ENCODE measurements at places on chromosomes 12 and 14. TPM values are rescaled to one million over a fixed set of nuclear protein-coding genes. Genes with fewer than 3 reads are reported as not detected.
A peak's percentile ranks its signal among the peaks of the same experiment; 100 is the strongest.

ABCB9 gene
- 3.6 TPM for total RNA-seq

SERPINA12 gene
- not detected for total RNA-seq

DPF3 gene
- 12.2 TPM for total RNA-seq

DNA sequence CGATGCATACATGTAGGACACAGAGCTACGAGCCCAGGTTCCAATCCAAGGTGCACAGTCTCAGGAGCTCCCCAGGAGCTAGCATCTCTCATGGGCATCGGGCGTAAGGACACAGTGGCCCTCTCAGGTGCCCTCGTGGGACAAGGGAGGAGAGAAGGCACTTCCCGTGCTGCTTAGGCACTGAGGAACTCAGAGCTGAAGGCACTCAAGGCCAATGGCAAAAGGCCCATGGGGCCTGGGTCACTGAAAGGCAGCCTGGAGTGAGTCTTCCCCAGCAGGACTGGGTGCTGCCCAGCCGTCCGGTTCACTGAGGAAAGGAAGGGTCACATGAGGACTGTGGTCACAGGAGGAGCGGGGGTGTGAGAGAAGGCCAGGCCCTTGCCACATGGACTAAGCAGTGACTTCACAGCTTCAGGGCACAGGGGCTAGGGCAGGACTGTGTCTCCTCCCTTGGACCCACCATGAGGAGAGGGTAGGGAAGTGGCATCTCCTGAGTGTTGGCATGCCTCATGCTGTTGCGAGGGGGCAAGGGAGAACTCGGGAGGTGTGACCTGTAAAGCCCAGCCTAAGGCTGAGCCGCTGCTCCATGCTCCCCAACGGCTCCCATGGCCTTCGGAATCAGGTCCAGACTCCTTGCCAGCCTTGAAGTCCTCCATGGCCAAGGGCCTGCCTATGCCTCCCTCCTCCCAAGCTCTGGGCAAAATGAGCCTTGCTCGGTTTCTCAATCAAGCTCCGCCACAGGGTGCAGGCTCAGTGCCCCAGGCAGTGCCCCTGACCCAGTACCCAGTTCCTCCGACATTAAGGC lies 51.8 kb downstream of the CHGA start:
- DNase-seq, result no peak

- DNase-seq, result peak; percentile 98
These were observed 107.5 kb upstream of the ATF7IP start for GRCh38 chr12:14257734-14258574.

DNA sequence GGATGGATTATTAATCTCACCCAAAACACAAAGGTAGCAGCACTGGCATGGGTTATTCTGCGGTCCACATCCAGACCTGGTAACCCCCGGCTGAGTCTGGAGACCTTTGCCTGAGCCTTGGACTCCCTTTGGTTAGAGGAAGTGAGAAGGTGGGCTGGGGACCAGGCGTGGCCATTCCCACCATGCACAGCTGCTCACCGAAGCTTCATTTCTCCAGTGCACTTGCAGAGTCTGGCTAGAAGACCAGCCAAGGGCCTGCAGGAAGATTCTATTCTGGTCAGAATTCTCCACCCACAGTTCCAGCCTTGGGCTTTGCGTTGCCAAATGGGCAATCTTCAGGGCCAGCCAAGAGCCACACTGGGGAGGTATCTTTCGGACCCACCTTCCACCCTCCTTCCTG lies 73.0 kb downstream of the LGMN start:
- no peak for DNase-seq

GRCh38 chr12:104167519-104168458 lies 29.8 kb upstream of the NFYB start:
- DNase-seq, result no peak

DNA sequence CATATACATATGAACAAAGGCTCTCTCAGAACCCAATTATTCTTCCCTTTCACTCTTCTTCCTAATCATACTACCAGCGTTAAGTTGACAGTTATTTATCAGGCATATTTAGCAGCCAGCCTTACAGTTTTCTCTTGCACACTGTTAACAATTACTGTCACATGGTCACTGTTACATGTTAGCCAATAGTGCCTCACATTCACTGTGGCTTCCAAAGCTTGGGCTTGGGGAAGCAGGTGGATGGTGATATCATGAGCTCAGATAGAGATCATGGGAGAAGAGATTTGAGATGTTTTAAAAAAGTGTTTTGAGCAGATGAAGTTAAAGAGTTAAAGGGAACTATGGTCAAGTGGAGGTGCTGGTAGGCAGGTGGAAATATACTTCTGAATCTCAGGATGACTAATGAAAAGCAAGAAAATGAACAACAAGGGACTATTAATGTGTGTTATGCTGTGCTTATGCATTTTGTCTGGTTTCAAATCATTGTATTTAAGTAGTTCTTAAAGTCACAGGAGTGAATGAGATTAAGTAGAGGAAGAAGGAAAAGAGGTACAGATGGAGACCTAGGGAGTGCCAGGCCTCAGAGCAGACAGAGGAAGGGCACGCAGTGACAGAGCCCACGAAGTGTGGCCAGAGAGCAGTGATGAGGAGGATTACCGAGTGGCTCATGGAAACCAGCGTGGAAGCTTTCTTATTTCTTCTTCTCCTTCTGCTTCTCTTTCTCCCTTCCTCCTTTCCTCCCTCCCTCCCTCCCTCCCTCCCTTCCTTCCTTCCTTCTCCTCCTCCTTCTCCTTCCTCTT lies 39.6 kb downstream of the BICD1 start:
- no peak for DNase-seq

All from activated CD8-positive, alpha-beta memory T cell treated with anti-CD3 and anti-CD28 coated beads, Interleukin-2, amount 10 ng/mL, durations not matched to agents 7 days and 5 days (primary cell).